ENCODE measurements at places on chromosomes 3 and 15.

GRCh38 chr3:81249540-81250029 is 511.9 kb downstream of the GBE1 start:
- DNase-seq: no peak

- no peak for DNase-seq
These were observed 253.3 kb upstream of the LYSMD4 start for GRCh38 chr15:99986297-99987118.

DNA sequence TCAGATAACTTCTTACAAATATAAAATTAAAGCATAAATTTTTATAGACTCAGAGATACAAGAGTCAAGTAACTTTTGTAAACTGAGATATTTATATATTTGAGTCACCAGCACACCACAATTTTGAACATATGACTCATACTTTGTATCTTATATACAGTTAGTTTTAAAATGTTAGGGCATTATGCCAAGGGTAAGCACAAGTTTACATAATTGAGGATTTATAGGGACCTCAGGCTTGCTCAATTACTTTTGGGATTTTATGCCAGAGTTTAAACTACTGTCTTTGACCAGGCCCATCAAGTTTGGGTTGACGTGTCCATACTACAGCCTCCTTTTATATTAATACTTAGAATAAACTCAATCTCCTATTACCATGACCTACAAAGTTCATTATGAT is 7.4 kb upstream of the FGF7 start:
- no peak for DNase-seq

DNA sequence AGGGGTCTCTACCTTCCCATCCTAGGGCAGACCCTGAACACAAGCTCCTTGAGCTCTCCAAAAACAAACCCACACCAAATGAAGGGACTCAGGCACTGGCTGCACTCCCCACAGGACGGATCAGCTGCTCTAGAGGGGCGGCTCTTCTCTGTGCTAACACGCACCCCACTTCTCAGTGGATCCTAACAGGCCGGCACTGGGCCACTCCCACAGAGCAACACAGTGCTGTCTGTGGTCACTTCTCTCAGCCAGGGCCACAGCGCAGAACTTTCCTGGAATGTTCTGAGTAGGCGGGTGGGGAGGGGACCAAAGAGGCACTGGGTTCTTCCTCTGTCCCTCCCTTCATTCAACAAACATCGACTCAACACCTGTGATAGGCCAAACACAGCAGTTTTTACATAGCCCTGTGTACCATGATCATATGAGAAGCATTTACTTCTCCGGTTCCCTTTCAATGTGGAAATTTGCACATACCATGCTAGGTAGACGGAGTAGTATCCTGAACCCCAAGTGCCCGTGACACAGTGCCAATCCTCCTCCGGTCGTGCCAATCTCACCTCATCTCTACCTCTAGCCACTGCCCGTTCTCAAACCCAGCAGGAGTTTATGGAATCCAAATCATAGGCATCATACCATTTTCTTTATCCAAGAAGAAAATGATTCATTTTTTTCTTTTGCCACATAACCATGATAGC is 98.1 kb downstream of the LRIG1 start:
- DNase-seq: no peak

GRCh38 chr3:99319450-99319849 is 318.9 kb upstream of the COL8A1 start:
- DNase-seq: no peak

GRCh38 chr3:68458581-68458980 is 473.8 kb downstream of the TAFA4 start:
- no peak for DNase-seq

GRCh38 chr3:186959029-186959624 is 28.8 kb downstream of the ST6GAL1 start:
- no peak for DNase-seq

DNA sequence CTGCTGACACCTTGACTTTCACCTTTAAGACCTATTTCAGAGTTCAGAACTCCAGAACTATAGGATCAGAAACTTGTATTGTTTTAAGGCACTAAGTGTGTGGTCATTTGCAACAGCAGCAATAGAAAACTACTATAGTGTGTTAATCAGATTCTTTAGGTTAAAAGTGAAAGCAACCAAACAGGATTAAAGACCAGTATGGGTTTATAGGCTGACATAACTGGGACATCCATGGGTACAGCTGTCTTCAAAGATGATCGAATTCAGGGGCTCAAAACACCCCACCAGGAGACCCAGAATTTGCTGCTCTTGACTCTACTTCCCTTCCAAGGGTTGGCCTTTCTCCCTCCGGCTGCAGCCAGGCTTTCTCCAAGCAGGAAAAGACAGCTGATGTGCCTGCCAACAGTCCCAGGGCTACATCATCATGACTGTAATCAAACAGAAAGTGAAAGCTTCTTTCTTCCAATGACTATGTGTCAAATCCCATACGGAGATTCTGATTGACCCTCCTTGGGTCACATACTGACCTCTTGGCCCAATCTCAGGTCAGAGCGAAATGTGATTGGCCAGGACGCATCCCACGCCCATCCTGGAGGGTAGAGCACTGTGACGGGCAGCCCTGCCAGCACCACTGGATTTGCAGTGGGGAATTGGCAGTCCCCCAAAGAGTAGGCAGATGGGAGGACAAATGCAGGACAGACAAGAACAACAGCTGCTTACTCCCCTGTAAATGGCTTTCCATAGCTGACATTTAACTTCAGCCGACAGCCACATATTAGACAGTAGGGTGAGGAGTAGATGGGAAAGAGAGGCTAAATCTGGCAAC is 51.4 kb upstream of the RNF7 start:
- no peak for DNase-seq

DNA sequence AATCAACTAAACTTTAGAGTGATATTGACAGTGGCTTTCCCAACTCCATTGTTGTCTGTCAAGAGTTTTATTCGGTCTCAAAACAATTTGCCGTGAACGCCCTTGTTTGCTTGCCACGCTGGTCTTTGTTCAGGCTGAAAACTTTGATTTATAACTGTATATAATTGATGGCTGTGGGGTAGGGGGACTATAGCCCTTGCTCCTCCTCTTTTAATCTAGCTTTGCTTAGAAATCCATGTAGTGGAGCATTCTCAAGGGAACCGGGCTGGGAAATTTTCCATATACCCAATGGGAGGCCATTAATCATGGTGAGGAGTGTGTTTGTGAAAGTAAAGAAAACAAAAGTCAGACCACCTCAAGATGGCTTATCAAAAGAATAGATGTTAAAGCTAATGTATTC is 339.8 kb upstream of the RARB start:
- no peak for DNase-seq

- no peak for DNase-seq
These were observed 43.2 kb upstream of the SKOR1 start for GRCh38 chr15:67781907-67782690.

DNA sequence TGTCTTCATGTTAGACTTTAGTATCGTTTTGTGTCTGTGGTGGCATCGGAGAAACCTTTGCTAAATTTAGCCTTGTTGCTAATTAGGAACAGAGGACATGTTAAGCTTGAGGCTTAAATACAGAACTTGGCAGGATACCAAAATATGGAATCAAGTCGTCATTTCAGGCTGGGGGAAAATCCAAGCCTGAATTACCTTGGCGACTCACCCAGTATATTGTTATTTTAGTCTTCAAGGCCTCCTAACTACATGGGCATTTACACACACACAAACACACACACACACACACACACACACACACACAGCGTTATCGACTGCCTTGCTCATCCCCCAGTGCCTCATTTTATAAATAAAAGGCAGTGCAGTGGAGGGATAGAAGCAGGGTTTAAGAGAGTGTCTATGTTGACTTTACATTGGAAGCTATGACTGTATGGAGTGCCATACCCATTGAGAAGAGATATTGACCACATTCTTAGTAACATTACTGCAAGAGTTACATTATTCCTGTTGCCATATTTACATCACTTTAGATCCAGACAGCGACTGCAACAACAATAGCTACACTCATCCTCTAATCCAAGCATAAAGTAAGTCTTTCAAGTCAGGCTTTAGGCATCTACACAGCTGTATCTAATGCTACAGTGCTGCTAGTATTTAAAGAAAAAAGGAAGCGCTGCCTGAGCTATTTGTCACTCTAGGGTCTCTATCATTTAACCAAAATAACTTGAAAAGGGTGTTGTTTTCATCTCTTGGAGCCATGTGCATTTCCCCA is 210.8 kb upstream of the SEMA6D start:
- no peak for DNase-seq

GRCh38 chr3:71972031-71972430 is 187.1 kb upstream of the PROK2 start:
- no peak for DNase-seq

GRCh38 chr3:184836090-184836822 is 24.3 kb downstream of the VPS8 start:
- no peak for DNase-seq

DNA sequence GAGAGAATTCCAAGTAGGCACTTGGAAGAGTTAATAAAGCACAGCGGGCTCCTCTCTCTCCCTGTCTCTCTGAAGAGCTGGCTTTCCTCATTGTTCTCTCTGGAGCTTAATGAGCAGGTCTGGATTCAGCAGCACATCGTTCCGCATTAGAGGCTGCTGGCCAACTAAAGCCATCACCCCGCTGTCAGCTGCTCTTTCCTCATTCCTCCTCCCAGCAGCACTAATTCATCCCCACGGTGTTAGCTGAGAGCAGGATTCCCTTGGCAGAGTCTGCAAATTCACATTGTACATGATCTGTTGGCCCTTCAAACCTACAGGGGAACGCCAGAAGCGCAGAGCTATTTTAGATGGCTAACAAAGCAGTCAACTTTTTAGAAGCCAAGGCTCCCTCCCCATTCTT is 44.2 kb downstream of the SGO1 start:
- no peak for DNase-seq

GRCh38 chr3:12508291-12508700 is 24.0 kb downstream of the TSEN2 start:
- no peak for DNase-seq

- DNase-seq: peak; percentile 37
These were observed 425 bp upstream of the FYTTD1 start for GRCh38 chr3:197749315-197749600.

GRCh38 chr3:76065964-76066363 is 280.6 kb upstream of the ZNF717 start:
- DNase-seq: no peak

- no peak for DNase-seq
These were observed at the start of gene SUCNR1 for GRCh38 chr3:151873398-151873797. SUCNR1 (plus strand) TSS chr3:151873643; CDS start chr3:151879893, 6,250 bp downstream.

Measured in stimulated activated CD4-positive, alpha-beta T cell treated with anti-CD3 and anti-CD28 coated beads, Interleukin-1b, Interleukin-23, amount 100 ng/mL, for 4 hours (primary cell).